ENCODE measurements at places on chromosomes 1 and 21.

DNA sequence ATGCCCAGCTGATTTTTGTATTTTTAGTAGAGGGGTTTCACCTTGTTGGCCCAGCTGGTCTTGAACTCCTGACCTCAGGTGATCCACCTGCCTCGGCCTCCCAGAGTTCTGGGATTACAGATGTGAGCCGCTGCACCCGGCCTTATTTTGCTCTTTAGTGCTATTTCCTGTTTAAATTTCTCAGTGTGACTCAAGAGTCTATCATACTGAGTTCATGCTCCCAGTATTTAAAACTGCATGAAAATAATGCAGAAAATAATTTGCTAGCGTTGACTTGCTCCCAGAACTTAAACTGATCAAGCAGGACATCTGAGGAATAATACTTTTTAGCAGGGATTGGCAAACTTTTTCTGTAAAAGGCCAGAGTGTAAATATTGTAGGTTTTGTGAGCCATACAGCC lies 86.4 kb upstream of the C1orf21 start:
- no peak for DNase-seq
- H3K27ac ChIP-seq, result no peak overlapping the region
- H3K4me3 ChIP-seq, result no peak overlapping the region
- peaks cover 10% of the 10 kb centered on the region for H3K4me1 ChIP-seq

DNA sequence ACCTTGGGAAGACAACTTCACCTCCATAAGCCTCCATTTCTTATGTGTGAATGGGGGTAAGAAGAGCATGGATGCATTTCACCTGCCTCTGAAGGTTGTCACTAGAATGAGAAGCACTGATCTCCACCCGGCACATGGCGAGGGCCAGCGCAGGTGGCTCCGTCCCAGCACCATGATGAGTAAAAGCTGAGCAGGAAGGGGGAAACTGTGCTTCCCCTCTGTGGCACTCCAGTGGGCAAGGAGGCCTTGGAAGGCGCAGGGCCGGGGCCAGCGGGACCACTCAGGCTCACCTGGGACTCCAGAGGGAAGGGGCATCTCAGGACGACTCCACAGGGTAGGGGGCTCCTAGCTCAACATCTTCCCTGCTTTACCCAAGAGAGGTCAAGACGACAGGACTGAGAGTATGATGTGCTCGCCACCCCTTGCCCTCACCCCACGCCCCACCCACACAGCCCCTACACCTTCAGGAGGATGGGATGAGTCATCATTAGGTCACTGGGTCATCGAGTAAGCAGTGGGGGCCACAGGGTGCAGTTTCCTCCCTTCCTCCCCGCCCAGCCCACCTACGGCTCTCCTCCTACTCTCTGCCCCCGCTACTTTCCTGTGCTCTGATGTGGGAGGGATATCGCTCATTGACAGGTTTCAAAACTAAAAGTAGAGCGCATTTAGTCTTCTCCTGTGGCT lies 112.1 kb downstream of the HIVEP3 start:
- no peak for DNase-seq
- H3K36me3 ChIP-seq, result peaks cover 8% of the 10 kb centered on the region
- H3K27me3 ChIP-seq, result no peaks in the 10 kb centered on the region

DNA sequence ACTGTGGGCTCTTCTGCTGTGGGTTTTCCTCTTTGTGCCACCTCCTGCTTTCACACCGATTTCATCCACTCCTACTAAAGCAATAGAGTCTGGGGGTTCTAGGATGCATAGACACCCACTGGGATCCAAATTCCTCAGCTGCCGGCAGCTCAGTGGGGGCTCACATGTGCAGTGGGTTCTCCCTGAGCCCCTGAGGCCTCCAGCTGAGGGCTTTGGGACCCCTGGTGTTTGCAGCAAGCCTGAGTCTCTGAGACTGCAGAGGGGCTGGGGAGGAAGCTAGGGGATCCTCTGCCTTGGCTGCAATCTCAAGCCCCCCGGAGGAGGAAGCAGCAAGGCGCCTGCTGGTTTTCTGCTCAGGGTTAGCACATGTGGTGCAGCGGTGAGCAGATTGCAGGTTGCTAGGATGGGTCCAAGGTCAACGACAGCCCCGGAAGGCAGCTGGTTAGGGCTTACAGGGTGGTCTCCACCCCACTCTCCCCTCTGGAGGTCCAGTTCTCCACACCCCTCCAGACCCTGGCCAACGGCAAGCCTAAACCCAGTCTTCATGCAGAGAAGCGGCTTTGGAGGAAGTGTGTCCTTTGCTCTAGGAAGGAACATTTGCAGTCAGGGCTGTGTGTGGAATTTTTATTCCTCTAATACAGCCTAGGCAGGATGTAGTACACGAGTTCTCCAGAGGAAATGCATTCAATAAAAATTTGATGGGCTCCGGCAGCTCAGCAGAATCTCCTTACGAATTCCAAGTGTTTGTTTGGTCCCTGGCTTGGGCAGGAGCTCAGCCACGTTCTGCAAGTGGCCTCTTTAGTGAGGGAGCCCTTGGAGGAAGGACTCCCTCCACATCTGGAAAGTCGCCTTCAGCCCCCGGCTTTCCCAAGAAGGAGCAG lies 269.1 kb upstream of the VAMP3 start:
- no peaks in the 10 kb centered on the region for H3K4me1 ChIP-seq
- H3K27ac ChIP-seq, result no peak overlapping the region
- H3K27me3 ChIP-seq, result no peaks in the 10 kb centered on the region
- DNase-seq, result no peak
- H3K4me3 ChIP-seq, result no peak overlapping the region

- H3K4me3 ChIP-seq, result no peak within 1 kb of the TSS
- peaks cover 10% of the 10 kb centered on the region for H3K4me1 ChIP-seq
- no peak within 1 kb of the TSS for H3K27ac ChIP-seq
- no peaks in the 10 kb centered on the region for H3K36me3 ChIP-seq
- H3K27me3 ChIP-seq, result peaks cover 15% of the 10 kb centered on the region
Measured at GRCh38 chr1:157597959-157598667, at the start of gene FCRL4. TSS of gene FCRL4 (minus strand) at chr1:157598085. CDS start at chr1:157597944, 141 bp downstream.

DNA sequence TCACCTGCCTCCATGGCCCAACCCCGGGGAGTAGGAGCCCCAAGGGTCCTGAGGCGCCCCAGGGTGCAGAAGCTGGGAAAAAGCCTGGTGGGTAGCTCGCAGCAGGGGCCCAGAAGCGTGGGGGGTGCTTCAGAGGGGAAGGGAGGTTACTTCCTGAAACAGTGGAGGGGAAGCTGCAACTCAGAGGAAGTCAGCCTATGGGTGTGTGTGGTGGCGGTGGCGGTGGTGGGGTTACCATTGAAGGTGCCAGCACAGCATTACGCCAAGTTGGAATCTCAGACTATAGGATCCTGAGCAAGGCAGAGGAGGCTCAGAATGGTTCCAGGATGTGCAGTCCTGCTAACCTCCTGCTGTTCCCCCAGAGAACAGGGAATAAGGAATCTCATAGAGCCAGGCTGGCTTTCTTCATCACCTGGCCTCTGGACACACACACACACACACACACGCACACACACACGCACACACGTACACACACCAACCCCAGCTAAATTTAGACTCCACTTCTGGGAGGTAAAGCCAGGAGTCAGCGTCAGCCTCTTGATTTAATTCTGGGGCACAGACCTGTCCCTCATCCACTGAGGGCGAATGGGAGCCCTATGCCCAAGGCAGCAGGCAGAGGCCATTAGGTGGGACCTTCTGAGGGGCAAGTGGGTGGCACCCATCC lies 1.3 kb downstream of the DENND4B start:
- H3K27me3 ChIP-seq, result no peaks in the 10 kb centered on the region
- peaks cover 54% of the 10 kb centered on the region for H3K36me3 ChIP-seq
- H3K27ac ChIP-seq, result peak overlapping the region; percentile 95
- peak overlapping the region; percentile 81 for H3K4me3 ChIP-seq
- peak; percentile 64 for DNase-seq
- H3K4me1 ChIP-seq, result peaks cover 53% of the 10 kb centered on the region

GRCh38 chr1:53467391-53467790 lies 8.2 kb downstream of the DMRTB1 start:
- no peaks in the 10 kb centered on the region for H3K27me3 ChIP-seq
- H3K4me1 ChIP-seq, result no peaks in the 10 kb centered on the region
- H3K4me3 ChIP-seq, result no peak overlapping the region
- H3K27ac ChIP-seq, result no peak overlapping the region

DNA sequence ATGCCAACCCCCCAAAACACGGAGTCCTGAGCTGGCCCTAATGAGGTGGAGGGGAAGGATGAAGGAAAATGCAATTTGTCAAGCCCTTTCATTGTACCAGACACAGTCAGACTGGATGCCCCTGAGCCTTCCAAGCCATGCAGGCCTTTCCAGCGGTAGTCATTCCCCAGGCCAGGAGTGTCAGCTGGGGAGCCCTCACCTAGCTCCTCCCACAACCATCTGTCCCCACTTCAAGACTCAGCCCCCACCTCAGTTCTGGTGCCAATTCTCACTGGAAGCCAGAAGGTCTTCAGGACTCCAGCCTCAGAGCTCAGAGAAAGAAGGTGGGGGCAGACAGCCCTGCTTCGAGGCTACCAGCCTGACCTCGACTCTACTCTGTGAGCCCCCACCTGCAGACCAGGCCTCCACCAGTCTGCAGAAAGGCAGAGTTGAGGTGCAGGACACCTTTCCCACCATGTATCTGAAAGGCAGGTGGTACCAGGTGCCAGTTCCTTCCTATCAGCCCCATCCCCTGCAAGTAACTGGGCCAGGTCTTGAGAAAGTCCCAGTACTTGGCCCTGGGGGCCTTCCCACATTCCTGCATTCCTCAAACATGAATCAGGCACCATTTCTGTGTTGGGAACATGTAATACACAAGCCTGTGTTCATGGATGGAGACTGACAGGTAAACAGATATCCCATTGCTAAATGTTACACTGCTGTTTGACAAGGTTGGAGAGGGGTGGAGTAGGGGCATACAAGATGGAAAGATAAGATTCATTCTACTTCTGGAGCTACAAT lies 180.6 kb upstream of the EDN2 start:
- peaks cover 67% of the 10 kb centered on the region for H3K4me1 ChIP-seq
- peaks cover 4% of the 10 kb centered on the region for H3K36me3 ChIP-seq
- DNase-seq, result no peak

DNA sequence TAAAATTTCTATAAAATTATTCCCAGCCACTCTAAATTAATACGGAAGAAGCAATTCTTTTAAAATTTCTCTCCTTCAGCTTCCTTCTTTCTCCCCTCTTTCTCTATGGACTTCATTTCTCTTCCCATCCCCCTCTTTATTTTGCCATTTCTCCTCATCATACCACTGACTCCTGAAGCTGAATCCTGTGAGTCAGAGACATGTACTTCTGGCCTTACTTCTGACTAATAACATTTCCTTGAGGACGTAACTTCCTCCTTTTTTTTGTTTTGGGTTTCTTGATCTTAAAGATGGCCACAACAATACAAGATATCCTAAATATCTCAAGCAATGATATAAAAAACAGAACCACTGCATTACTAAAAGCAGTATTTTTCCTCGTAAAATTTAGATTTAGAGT lies 63.6 kb upstream of the DENND1B start:
- no peak overlapping the region for H3K4me3 ChIP-seq
- H3K27me3 ChIP-seq, result no peaks in the 10 kb centered on the region
- no peak overlapping the region for H3K27ac ChIP-seq
- H3K4me1 ChIP-seq, result no peaks in the 10 kb centered on the region
- H3K36me3 ChIP-seq, result no peaks in the 10 kb centered on the region

GRCh38 chr1:229217716-229218115 lies 53.2 kb upstream of the RAB4A start:
- no peak for DNase-seq
- no peak overlapping the region for H3K27ac ChIP-seq
- H3K4me3 ChIP-seq, result no peak overlapping the region

DNA sequence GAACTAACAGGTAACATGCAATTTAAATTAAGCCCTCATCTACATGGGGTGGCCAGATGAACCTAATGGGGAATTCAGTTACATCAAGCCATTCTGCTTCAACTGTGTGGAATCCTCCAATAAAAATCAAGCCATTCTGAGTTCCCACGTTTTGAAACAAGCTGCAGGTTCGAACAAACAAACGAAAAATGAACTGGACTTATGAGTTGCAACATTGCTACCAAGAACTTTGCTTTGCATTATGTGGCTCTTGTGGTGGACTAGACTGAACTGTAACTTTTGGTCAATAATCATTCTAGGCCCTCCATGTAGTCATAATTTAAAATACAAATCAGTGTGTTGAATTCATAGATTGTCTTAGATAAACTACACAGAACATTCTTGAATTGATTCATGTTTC lies 517.2 kb downstream of the PTBP2 start:
- H3K27ac ChIP-seq, result no peak overlapping the region
- H3K27me3 ChIP-seq, result no peaks in the 10 kb centered on the region
- H3K4me1 ChIP-seq, result no peaks in the 10 kb centered on the region
- no peak for DNase-seq
- no peak overlapping the region for H3K4me3 ChIP-seq
- peaks cover 7% of the 10 kb centered on the region for H3K36me3 ChIP-seq

DNA sequence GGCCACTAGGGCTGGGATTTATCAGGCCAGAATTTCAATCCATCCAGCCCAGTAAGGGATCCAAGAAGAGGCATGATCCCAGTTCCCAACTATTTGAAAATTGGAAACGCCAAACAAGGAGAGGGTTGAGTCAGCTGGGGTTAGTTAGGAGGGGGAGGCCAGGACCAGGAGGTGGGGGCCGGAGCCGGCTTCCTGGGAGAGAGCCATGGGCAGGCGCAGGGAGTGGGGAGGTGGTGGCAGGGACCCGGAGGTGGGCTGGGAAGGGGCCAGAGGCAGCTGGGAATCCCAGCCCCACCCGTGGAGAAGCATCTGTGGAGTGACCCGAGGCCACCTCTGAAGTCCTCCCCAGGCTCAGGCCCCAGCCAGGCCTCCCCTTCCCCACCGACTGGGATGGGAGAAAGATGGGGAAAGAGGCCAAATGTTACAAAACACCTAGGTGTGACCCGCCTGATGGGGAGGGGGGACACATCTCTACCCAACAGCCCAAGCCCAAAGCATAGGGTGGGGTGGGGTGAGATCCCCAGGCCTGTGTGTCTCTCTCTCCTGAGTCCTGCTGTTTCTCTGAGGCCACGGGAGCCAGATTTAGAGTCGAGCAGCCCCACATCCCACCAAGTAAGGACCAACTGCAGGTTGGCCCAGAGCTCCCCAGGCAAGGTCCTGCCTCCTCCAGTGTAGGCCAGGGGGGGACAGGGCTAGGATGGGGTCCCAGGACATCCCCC lies 10.1 kb downstream of the HSPG2 start:
- H3K4me1 ChIP-seq, result no peaks in the 10 kb centered on the region
- H3K4me3 ChIP-seq, result no peak overlapping the region
- H3K36me3 ChIP-seq, result no peaks in the 10 kb centered on the region
- H3K27me3 ChIP-seq, result peaks cover 18% of the 10 kb centered on the region
- DNase-seq, result no peak
- H3K27ac ChIP-seq, result no peak overlapping the region

DNA sequence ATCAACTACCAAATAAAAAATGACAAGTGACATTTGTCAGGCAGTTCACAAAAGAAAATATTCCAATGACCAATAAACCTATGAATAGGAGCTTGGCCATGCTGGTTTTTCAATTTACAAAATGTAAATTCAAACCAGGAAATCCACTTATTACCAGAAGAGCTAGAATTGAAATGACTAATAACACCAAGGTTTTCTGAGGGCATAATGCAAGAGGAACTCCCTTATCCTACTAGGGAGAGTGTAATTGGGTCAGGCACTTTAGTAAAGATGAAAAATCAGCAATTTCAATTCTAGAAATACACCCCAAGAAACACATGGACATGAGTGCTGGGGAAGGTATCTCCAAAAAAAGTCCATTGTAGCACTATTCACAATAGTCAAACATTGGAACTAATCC lies 16.7 kb upstream of the TIAM1 start:
- DNase-seq, result no peak
- no peaks in the 10 kb centered on the region for H3K27me3 ChIP-seq
- H3K4me1 ChIP-seq, result peaks cover 14% of the 10 kb centered on the region
- H3K4me3 ChIP-seq, result no peak overlapping the region
- no peak overlapping the region for H3K27ac ChIP-seq
- no peaks in the 10 kb centered on the region for H3K36me3 ChIP-seq
